ENCODE measurements at places on chromosomes 4 and X.

DNA sequence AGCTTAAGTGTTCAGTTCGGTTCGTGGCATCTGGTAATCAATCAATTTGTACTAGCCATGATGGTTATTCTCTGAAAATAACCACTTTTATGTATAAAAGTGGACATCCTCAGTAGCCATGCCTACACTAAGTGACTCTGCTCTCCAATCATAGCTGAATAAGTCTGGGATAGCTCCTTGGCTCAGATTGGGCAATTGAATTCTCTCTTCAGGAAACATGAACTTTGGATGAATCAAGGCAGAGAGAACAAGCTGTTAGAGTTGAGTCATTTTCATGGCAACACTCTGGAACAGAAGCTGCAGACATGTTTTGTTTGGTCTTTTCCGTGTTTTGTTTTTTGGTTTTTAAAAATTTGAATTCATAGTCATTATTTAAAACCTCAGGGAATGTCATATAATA lies 66.8 kb upstream of the TMEM164 start:
- no peak for DNase-seq

- DNase-seq: no peak
These were observed 41.9 kb downstream of the TNIP2 start for GRCh38 chr4:2714061-2714770.

DNA sequence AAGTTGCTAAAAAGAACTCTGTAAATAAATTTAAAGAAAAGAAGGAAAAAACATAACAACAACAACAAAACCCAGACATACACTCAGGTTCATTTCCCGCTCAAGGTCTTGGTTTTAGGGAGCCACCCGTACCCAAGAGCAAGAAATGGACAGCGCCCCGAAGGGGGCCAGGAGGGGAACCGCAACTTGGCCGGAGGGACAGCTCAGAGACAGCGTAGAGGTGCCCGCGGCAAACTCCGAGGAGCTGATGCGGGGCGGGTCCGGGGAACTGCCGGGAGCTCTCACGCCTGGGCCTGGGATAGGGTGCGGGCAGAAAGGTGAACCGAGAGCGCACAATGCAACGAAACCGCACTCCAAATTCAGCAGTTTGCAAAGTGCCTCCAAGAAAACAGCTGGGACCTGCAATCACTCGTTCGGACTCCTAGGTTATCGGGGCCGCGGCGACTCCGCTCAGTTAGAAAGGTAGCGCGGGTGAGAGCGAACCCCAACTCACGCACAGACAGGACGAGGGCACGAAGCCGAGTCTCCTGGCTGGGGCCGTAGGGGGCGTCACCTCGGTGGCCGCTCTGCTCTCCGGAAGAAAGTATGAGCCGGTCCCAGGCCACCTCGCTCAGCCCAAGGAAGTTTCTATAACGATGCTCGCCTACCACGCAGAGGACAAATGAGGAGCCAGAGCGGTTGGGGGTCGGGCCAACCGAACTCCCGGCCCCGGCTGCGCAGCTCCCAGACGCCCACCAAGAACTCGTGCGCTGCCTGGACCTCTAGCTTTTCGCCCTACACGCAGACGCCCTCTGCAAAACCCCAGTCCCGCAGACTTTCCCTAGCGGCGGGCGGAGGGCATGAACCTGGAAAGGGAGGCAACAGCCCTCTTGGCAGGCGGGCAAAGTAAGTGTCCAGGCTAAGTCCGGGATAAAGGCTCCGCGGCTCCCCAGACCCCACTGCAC lies 1.4 kb downstream of the NDNF start:
- DNase-seq: peak; percentile 66

DNA sequence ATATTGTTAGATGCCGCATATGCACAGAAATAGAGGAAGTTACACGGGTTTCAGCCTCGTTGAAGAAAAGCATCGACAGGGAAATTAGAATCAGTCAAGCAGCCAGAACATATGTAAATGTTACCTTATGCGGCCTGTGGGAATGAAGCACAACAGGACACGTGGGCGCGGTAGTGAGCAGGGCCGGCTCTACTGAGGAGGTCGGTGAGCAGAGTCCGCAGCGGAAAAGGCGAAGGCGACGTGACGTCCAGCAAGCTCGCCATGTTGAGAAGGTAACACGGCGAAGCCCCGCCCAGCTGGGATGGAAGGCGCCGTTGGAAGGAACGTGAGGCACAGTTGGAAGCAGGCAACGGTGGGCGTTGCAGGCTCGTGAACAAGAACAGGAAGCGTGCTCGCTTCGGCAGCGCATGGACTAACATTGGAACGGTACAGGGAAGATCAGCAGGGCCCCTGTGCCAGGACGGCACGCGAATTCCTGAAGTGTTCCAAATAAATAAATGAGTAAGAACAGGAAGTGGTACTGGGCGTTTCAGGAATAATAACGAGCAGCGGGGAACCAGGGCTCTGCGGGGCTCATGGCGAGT lies 54.6 kb downstream of the MTNR1A start:
- no peak for DNase-seq

- no peak for DNase-seq
These were observed 393.7 kb downstream of the GASK1B start for GRCh38 chr4:157779081-157779480.

DNA sequence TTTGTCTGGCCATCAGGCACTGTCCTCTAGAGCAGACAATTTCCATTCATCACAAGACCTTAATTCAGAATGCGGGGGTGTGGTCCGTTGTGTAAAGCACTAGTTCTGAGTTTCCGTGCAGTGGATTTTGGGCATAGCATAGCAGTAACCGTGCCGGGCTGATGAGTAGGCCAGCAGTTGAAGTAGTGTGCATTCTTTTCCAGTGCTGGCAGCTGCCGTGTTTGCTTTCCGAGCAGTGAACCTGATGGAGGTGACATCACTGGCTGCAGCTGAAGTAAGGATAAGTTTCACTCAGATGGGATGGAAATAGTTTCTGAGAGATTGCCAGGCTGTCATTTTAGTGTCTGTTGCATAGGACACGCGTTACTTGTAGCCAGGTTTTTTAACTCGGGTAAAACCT lies 107.0 kb upstream of the STIM2 start:
- peak; percentile 61 for DNase-seq

DNA sequence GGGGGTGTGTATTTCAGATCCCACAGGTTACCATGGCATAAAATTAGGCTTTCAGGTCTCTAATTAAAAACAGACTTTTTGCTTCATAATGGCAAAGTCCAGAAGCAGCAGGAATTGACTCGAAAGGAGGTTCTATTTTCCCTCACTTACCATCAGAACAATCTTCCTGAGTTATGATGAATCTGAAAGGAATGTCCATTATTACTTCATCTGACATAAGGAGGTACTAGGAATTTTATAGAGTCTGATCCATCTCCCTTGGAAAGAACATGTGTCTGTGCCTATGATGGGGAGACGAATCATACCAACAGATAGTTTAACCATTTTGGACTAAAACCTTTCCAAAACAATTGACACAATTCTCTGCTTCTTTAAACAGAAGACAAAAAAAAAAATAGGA lies 206.3 kb upstream of the FGF13 start:
- no peak for DNase-seq

- DNase-seq: peak; percentile 46
These were observed 161.4 kb upstream of the HS3ST1 start for GRCh38 chr4:11590132-11590531.

DNA sequence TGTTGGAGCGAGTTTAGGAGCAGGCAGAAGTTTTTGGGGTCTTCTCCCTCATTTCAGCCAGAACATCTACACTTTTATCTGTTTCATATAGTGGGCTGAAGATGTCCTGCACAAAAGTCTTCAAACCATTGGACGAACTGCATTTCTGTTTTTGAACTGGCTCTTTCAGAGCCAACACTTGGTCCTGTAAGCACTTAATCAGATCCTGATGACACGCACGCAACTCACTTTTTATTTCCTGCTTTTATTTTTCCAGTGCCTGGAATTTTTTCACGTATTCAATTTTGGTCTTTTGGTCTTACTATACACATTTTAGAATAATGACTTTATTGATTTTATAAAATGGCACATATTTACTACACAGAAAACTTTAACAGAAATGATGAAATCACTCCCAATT lies 40.2 kb upstream of the NKX3-2 start:
- DNase-seq: no peak

DNA sequence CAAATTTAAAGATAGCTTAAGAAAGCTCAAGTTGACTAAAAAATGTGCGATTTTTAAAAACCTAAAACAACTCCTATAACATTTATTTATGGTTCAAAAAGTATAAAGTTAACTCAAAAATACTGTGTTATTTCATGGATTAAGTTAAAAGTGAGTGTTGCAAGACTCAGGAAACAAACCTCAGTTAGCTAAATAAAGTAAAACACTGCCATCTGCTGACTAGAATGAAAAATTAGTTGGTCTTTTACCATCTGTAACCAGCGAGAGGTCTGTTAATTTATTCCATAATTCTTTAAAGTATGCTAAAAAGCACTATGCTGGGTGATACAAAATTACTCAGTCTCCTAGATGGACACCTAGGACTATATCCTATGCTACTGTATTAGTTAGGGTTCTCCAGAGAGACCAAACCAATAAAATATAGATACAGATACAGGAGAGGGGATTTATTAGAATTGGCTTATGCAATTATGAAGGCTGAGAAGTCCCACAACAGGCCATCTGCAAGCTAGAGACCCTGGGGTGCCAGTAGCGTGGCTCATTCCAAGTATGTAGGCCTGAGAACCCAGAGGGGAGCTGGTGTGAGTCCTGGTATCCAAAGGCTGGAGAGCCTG lies 4.9 kb upstream of the WDFY3 start:
- peak; percentile 75 for DNase-seq

GRCh38 chr4:148435654-148436406 lies 6.4 kb downstream of the NR3C2 start:
- DNase-seq: no peak

DNA sequence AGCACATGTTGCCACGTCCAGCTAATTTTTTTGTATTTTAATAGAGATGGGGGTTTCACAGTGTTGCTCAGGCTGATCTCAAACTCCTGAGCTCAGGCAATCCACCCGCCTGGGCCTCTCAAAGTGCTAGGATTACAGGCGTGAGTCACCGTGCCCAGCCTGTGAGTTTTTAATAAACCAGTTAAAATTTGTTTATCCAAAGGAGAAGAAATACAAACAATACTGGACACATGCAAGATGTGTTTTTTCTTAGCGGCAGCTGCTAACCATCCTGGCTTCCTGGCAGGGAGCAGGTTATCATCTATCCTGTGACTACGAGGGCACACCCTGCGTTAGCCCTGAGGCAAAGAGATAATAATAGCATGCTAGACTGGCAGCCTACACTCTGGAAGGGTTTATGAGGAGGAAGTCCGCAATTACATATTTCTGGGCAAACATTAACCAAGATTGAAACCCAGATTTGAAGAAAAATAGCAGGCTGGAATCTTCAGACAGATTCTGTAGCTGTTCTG lies 191.4 kb downstream of the SPRY1 start:
- DNase-seq: peak; percentile 99

DNA sequence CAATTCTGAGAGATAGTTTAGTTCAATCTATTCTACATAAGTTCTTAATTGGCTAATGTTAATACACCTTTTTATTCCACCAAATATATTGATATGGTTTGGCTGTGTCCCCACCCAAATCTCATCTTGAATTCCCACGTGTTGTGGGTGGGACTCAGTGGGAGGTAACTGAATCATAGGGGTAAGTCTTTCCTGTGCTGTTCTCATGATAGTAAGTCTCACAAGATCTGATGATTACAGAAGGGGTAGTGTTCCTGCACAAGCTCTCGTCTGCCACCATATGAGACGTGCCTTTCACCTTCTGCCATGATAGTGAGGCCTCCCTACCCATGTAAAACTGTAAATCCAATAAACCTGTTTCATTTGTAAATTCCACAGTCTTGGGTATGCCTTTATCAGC lies 11.3 kb downstream of the PPA2 start:
- no peak for DNase-seq

DNA sequence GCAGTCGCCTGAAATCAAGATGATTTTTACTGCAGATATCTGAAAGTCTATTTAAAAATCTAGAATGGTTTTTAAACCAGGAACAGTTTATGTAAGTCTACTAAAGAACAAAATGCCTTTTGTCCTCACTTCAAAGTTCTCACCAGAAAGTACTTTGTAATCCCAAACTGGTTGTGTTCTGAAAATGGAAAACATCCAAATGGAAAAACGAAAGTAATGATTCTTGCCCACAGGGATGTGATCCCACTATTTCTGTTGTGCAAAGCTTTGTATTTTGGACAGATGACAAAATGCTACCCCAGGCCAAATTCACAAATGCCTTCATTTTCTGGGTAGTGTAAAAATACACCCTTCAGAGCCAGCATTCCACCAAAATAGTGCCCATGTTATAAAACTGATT lies 265.5 kb upstream of the FTHL17 start:
- DNase-seq: no peak

DNA sequence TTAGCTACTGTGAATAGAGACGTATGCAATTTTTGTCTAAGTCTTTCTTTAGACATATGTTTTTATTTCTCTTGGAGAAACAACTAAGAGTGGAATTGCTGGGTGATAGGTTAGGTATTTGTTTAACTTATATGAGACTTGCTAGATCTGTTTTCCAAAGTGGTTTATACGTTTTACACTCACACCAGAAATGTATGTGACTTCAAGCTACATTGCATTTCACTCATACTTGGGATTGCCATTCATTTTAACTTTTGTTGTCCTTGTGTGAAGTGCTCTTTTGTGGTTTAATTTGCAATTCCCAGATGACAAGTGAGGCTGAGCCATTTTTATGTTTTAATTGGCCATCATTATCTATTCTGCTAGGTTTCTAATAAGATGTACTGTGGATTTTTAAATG lies 817.2 kb downstream of the GLUD2 start:
- DNase-seq: no peak

- DNase-seq: no peak
These were observed 11.7 kb downstream of the LIN54 start for GRCh38 chr4:82998898-82999297.

DNA sequence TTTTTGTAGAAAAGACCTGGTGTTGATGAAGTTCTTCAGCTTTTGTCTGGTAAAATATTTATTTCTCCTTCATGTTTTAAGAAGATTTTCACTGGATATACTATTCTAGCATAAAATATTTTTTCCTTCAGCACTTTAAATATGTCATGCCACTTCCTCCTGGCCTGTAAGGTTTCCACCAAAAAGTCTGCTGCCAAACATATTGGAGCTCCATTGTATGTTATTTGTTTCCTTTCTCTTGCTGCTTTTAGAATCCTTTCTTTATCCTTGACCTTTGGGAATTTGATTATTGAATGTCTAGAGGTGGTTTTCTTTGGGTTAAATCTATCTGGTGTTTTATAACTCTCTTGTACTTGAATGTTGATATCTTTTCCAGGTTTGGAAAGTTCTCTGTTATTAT lies 35.6 kb upstream of the NMU start:
- no peak for DNase-seq

DNA sequence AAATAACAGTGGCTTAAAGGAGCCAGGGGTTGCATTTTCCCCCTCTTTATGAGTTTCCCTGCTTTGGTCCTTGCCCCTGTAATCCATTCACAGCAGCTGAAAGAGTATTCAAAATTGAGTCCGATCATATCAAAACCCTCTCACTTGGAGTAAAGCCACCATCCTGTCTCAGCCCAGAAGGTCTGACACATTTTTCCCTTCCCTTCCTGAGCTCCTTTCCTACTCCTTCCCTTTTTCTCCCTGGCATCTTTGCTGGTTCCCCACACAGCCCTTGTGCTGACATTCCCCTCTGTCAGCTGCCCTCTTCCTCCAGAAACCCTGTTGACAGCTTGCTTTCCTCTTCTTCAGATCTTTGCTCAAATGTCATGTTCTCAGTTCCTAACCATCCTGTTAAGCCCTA lies 295.6 kb downstream of the EVC2 start:
- no peak for DNase-seq
